ENCODE measurements at places on chromosomes 3 and 15.

GRCh38 chr3:66164155-66164554 is 56.6 kb upstream of the SLC25A26 start:
- DNase-seq = no peak

GRCh38 chr15:25089577-25089976 is 134.8 kb downstream of the SNRPN start:
- DNase-seq = no peak

DNA sequence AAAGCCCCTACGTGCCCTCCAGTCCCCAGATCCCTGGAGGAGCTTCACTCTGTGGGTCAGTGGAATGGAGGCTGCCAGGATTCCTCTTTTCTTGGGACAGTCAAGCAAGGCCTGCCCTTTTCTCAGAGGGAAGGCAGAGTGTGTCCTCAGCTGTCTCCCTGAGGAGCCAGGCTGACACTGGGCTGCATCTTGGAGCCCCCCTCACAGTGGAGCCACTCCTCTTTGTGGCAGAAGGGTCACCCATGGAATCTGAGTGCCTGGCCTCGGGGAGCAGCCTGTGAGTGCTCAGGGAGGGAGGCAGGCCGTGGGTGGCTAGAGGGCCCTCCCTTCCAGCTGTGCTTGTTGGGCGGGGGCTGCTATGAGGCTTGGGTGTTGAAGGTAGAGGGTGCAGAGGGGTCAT is 41.2 kb downstream of the BOC start:
- DNase-seq = peak; percentile 62

DNA sequence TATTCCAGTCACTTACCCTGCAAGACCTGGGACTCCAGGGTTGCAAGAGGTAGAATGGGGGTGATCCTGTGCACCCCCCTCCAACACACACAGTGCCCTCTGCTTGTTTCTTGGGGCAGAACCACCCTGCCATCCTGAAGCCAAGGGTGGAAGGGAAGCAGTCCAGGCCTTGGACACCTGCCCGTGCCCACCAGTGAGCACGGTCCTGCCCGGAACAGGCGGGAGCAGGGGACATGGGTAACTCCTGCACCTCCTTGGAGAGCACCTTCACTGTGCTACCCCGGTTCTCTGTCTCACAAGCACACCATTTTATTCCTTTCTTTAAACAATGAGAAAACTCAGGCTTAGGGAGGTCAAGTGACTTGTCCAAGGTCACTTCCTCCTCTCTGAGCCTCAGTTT is 57.0 kb downstream of the SLC6A6 start:
- DNase-seq = no peak

GRCh38 chr3:150242220-150242936 is 165.7 kb upstream of the TSC22D2 start:
- DNase-seq = no peak

DNA sequence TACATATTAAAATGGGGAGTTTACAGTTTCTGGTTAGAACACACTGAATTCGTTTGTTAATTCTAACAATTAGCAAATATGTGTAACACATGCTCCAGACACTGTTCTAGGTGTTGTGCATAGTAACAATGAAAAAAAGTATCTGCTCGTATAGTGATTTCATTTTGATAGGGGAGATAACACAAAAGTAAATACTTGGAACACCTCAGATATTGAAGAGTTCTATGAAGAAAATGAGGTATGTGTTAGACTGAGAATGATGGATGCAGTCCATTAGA is 6.8 kb upstream of the TMF1 start:
- no peak for DNase-seq

- peak; percentile 91 for DNase-seq
Observed at GRCh38 chr3:126472277-126473006, 3.2 kb downstream of the ZXDC start.

DNA sequence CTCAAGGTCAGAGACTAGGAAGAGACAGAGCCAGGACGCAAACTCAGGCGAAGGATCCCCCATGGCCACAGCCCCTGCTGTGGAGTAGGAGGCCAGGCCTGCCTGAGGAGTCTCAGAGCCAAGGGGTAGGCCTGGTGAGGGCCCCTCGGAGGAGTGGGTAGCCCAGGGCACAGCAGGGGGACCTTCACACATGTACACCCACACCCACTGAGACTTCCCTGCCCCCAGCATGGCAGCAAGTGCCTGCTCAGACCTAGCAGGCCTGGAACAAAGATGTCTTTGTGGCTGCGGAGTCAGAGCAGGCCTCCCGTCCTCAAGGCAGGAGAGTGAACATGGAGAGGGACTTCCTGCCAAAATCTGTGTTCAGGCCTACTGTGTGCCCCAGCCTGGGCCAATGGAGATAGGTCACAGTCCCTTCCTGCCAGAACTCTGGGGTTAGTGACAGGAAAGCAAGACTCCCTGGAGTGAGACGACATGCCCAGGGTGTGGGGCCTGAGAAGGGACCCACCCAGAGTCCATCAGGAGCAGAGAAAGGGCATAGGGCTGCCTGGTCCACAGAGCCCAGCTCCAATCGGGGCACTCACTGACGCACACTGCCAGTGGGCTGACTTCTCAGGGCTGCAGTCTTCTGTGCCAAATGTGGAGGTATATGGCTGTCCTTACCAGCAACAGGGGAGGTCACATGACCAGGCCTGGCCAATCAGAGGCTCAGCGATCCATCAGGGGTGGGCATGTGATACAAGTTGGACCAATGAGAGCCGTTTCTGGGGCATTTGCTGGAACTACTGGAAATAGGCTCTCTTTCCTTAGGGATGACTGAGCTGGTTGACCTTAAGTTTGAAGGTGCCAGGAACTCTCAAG is 2.3 kb downstream of the GRIP2 start:
- DNase-seq = peak; percentile 27

- DNase-seq = no peak
Observed at GRCh38 chr15:68508485-68509189, 70.2 kb upstream of the CORO2B start.

DNA sequence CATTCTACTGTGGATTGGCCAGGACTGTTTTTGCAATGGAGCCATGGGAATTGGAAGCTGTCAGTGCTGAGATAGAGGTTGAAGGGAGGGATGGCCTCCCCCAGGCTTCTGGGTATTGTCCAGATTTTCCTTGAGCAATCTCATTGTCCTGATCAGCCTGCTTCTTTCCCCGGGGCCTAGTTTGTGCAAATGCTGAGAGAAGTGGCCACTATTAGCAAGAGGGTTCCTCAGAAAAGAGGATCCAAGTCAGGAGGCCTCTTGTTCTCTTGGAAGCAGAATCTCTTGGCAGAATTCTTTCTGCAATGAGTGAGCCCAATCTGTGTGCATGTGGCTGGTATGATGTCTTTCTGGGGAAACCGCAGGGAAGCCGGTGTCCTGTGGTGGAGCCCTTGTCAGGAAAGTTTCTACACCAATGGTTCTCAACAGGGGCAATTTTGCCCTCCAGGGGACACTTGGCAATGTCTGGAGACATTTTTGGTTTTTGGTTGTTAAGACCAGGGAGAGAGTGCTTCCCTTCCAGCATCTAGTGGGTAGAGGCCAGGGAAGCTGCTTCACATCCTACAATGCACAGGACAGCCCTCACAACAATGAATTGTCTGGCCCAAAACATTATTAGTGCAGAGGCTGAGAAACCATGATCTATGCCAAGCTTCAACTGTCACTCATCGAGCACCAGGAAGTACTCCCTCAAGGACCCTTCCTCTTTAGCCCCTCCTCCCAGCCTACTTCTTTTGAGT is 2.0 kb downstream of the LIPC start:
- DNase-seq = no peak

DNA sequence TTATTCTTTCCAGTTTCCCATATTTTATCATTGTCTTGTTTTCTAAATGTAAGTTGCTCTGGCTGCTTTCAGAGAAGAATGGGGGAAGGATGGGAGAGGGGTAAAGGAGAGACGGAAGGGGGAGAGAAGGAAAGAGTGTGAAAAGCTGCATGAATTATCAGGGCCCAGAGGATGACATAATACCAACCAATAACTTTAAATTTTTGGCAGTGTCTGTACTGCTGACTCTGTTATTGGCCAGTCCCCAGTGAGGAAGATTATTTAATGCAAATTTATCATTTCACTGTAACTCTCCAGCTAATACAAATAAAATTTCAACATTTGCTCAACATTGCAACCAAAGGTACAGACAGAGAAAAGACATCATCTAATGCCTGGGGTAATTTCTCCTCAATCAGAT is 551.7 kb upstream of the CFAP20DC start:
- no peak for DNase-seq

- no peak for DNase-seq
Observed at GRCh38 chr15:74631408-74631807, 15.8 kb downstream of the CLK3 start.

DNA sequence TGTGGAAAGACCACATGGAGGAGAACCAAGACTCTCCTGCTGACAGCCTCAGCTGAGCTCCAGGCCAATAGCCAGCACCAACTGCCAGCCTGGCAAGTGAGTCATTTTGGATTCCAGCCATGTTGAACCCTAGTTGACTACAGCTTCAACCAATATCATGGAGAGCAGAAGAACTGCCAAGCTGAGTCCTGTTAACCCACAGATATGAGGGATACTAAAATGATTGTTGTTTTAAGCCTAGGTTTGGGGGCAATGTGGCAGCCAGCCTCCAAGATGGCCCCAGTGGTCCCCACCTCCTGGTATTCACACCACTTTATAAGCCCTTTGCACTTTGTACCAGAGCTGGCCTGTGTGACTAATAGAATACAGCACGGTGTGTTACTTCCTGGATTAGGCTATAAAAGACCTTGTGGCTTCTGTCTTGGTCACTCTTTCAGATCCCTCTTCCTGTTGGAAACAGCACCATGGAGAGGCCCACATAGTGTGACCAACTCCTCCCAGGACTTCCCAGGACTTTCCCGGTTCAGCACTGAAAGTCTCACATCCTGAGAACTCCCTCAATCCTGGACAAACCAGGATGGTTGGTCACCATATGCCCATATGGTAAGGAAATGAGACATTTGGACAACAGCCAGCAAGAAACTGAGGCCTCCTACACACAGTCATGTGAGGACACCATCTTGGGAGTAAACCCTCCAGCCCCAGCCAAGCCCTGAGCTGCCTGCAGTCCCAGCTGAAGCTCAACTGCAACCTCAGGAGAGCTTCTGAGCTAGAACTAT is 32.4 kb upstream of the CDV3 start:
- DNase-seq = no peak

- no peak for DNase-seq
Observed at GRCh38 chr3:178562947-178563232, 26.7 kb downstream of the KCNMB2 start.

GRCh38 chr3:132730891-132731580 is 8.8 kb upstream of the NPHP3 start:
- no peak for DNase-seq

- no peak for DNase-seq
Observed at GRCh38 chr3:76547674-76548073, 492.2 kb upstream of the ROBO2 start.

GRCh38 chr3:88346643-88347042 is 196.9 kb downstream of the C3orf38 start:
- DNase-seq = no peak

GRCh38 chr15:98120561-98120960 is 160.1 kb downstream of the ARRDC4 start:
- no peak for DNase-seq

GRCh38 chr3:112779558-112780480 is 66.8 kb downstream of the CD200R1L start:
- DNase-seq = no peak

- DNase-seq = no peak
Observed at GRCh38 chr3:70386043-70386442, 73.6 kb upstream of the MDFIC2 start.

DNA sequence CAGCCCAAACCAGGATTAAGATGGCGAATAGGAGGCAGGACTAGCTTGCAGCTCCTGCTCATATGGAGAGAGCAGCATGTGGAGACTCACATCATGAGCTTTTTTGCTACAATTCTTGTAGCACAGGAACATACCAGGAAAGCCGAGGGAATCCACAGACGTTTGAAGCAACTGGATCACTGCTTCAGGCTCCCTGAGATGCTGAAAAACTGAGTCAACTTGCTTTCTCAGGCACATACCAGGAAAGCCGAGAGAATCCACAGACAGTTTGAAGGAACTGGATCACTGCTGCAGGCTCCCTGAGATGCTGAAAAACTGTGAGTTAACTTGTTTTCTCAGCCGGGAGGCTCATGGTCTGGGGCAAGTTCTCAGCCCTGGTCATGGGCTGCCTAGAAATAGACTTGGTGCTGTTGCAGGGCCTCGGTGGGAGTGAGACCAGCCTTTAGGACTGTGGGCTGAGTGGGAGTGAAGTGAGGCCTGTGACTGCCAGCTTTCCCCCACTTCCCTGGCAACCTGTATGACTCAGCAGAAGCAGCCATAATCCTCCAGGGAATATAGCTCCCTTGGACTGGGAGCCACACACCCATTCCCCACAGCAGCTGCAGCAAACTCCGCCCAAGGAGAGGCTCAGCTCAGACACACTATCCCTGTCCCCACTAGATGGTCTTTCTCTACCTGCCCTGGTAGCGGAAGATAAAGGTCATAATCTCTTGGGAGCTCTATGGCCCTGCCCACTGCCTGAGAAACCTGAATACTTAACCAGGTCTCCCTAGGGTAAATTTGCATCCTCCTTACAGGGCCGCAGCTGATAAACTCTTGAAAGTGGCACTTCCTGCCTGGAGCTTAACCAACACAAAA is 51.9 kb upstream of the PFN2 start:
- no peak for DNase-seq

- no peak for DNase-seq
Observed at GRCh38 chr3:115518100-115518852, 105.0 kb upstream of the GAP43 start.

DNA sequence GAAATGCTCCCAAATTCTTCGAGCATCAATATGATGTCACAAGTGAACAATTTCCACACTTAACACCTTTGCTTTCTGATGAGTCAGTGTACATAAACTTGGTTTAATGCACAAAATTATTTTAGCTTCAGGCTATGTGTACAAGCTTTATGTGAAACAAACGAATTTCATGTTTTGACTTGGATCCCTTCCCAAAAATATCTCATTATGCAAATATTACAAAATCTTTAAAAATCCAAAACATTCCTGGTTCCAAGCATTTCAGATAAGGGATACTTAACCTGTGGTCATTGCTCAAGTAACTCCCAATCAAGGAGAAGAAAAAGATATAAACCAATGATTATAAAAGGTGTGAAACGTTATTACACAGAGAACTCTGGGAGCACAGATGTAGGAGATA is 25.2 kb downstream of the RAB5A start:
- DNase-seq = no peak

DNA sequence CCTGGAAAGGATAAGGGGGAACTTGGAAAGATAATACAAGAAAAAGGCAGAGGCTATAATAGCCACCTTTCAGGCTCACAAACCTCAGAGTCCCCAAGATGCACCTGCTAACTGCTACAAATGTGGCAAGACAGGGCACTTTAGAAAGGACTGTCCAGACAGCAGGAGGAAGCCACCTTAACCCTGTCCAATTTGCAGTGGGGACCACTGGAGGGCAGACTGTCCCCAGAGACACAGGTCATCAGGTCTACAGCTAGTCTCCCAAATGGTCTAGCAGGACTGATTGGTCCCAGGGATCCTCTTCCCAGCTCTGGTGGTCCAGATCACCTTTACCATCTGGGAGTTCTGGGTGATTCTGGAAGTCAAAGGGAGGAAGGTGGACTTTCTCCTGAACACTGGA is 882.5 kb upstream of the GBE1 start:
- no peak for DNase-seq

All from sigmoid colon (tissue), 7 donors.